ENCODE measurements at places on chromosomes 12 and 14. TPM values are rescaled to one million over a fixed set of nuclear protein-coding genes. Genes with fewer than 3 reads are reported as not detected.

DNA sequence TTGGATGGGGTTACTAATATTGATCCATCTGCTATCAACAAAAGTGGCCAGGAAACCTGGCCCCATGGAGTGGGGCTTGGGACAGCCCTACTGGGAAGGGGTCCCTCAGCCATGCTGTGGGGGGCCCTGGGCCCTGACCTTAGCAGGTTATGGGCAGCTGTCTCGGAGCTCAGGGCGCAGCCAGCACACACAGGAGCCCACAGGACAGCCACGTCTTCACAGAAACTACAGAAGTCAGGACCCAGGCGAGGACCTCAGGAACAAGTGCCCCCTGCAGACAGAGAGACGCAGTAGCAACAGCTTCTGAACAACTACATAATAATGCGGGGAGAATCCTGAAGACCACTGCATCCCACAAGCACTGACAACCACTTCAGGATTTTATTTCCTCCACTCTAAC lies 11.9 kb upstream of the FKBP11 start:
- H3K36me3 ChIP-seq, result peaks cover 61% of the 10 kb centered on the region
- H3K4me3 ChIP-seq, result no peak overlapping the region
- no peaks in the 10 kb centered on the region for H3K27me3 ChIP-seq
- no peak overlapping the region for H3K27ac ChIP-seq
- DNase-seq, result no peak

GRCh38 chr12:110266980-110267620 lies 13.9 kb upstream of the ATP2A2 start:
- no peaks in the 10 kb centered on the region for H3K27me3 ChIP-seq
- peak; percentile 74 for DNase-seq

DNA sequence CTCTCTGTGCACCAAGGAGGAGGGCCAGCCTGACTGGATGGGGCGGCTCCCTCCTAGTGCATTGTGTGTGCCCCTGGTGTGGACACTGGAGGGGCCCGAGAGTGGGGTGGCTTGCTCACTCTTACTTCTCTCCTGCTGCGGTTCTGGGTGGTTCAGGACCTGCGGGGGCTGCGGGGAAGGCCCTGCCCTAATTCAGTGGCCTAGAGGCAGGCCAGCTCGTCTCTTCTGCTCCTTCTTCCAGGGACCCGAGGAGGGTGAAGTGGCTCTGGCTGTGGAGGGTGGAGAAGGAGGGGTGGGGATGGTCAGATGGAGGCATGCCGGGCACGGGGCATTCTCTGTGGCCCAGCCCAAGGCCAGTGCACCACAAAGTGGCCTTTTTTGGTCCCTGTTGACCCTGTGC lies 87.1 kb downstream of the BEGAIN start:
- H3K27ac ChIP-seq, result no peak overlapping the region
- H3K27me3 ChIP-seq, result no peaks in the 10 kb centered on the region
- H3K4me3 ChIP-seq, result no peak overlapping the region
- H3K36me3 ChIP-seq, result no peaks in the 10 kb centered on the region

- peaks cover 3% of the 10 kb centered on the region for H3K4me1 ChIP-seq
- H3K36me3 ChIP-seq, result no peaks in the 10 kb centered on the region
- no peak overlapping the region for H3K27ac ChIP-seq
- H3K27me3 ChIP-seq, result peaks cover 19% of the 10 kb centered on the region
Measured at GRCh38 chr14:54809767-54810166, 92.9 kb downstream of the GCH1 start.

The TEX52 gene
- total RNA-seq, result not detected

The CMKLR1 gene
- not detected for total RNA-seq

GRCh38 chr12:2068653-2069052 lies 15.9 kb downstream of the CACNA1C start:
- H3K4me1 ChIP-seq, result peaks cover 10% of the 10 kb centered on the region
- 0 out of 2 replicates have a peak, but pooled peaks cover 2% of the 10 kb centered on the region for H3K36me3 ChIP-seq
- H3K27ac ChIP-seq, result no peak overlapping the region
- no peak for DNase-seq
- H3K4me3 ChIP-seq, result no peak overlapping the region
- H3K27me3 ChIP-seq, result no peaks in the 10 kb centered on the region

- H3K27me3 ChIP-seq, result no peaks in the 10 kb centered on the region
- no peak overlapping the region for H3K27ac ChIP-seq
- no peak for DNase-seq
- no peaks in the 10 kb centered on the region for H3K4me1 ChIP-seq
Measured at GRCh38 chr12:84411031-84411430, 501.6 kb downstream of the SLC6A15 start.

The PROX2 gene
- total RNA-seq, result not detected

DNA sequence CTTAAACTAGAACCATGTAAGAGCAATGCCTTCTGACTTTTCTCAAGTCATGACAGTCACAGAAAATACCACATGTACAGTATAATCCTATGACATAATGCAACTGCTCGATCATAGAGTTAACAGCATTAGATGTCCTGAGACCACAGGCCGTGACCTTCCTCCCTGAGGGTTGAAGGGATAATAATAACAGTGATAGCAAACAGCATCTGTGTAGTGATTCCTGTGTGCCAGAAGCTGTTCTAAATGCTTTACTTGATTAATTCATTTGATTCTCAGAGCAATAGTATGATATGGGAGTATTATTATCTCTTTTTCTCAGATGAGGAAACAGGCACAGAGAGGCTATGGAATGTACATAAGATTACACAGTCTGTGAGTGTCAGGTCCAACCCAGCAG lies 53.2 kb downstream of the SLC35F4 start:
- no peak for DNase-seq
- H3K4me1 ChIP-seq, result no peaks in the 10 kb centered on the region
- H3K4me3 ChIP-seq, result no peak overlapping the region
- no peak overlapping the region for H3K27ac ChIP-seq

The SLC6A13 gene
- total RNA-seq, result 0.28 TPM

The DNAAF2 gene
- total RNA-seq, result 4.1 TPM

DNA sequence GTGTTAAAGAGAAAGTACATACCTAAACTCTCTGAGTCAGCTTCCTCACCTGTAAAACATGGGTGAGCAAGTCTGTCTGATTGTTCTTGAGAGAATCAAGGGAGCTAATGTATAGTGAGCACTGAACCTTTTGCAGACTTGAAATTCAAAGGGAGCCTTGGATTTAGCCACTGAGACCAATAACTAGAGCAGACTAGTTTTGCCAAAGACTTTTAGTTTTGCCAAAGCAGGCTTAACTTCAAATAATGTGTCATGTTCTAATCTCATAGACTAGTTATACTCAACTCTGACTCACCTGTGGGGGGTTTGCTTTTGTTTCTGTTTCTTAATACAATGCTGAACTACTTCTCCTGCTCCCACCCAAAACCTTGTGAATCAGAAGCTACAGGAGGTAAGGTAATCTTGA lies 123.7 kb downstream of the SLC25A21 start:
- no peaks in the 10 kb centered on the region for H3K36me3 ChIP-seq
- DNase-seq, result peak; percentile 20
- no peaks in the 10 kb centered on the region for H3K4me1 ChIP-seq
- H3K27me3 ChIP-seq, result no peaks in the 10 kb centered on the region

The GPRC5A gene
- 49.7 TPM for total RNA-seq

DNA sequence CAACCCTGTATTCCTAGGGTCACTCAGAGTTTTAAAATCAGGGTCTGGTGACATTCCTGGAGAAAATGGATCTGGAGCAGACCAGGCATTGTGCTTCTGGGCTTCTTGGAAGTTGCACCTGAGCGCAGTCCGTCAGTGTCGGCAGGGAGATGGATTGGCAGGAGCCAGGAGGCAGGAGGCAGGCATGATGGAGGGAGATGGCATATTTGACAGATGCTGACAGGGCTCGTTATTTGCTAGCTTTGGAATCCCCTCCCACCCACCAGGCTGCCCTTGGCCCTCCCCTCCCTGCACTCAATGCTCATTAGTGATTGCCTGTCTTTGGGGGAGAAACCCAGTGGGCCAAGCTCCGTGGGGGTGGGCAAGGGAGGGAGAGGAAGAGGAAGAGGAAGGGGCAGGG lies 4.7 kb downstream of the CISTR start:
- H3K4me3 ChIP-seq, result no peak overlapping the region
- H3K4me1 ChIP-seq, result peaks cover 4% of the 10 kb centered on the region
- DNase-seq, result no peak
- no peaks in the 10 kb centered on the region for H3K36me3 ChIP-seq

DNA sequence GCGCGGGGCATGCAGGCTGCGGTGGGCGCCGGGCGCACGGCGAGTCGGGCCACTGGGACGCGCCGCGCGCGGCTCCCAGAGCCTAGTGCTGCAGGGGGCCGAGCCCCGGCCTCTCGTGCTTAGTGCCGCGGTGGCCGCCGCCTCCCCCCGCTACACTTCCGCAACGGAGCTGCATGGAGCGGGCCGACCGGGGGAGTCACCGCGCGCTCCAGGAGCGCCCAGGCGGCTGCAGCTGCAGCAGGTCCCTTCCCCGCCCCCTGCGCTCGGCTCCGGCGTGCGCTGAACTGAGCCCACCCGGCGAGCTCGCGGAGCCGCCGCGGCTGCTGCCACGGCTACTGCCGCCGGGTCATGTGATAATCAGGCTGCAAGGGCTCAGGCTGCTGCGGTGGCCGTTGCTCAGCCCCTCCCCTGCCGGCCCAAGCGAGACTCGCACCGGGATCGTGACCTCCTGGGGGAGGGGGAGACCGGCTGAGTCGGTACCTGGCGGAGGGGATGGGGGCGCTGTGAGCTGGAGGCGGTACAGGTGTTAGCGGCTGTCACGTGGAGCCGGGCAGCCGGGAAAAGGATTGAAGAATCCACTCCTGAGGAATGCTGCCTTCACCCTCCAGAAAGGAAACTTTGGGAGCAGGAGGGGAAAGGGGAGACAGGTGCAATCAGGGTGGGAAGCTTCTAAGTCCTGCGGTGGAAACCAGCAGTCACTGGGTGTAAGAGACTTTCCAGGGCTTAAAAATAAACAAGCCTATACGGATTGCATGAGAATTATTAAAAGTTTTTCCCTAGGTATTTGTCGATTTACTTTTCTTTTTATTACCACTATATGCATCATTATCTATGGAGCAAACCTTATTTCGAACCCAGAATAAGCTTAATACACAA lies at the start of gene PPM1H:
Gene PPM1H (minus strand): TSS at position 352 of the 876 bp plus-strand sequence. CDS start 414 bp downstream, outside the sequence.
- no peak within 1 kb of the TSS for H3K27ac ChIP-seq
- DNase-seq, result peak; percentile 11
- peaks cover 2% of the 10 kb centered on the region for H3K4me1 ChIP-seq
- no peaks in the 10 kb centered on the region for H3K36me3 ChIP-seq
- peaks cover 36% of the 10 kb centered on the region for H3K27me3 ChIP-seq

The KCNC2 gene
- not detected for total RNA-seq

The C12orf60 gene
- total RNA-seq, result 1.1 TPM
